ENCODE measurements at places on chromosomes 6 and 20.

- DNase-seq: no peak
Measured at GRCh38 chr20:23622839-23623343, 14.9 kb downstream of the CST3 start.

DNA sequence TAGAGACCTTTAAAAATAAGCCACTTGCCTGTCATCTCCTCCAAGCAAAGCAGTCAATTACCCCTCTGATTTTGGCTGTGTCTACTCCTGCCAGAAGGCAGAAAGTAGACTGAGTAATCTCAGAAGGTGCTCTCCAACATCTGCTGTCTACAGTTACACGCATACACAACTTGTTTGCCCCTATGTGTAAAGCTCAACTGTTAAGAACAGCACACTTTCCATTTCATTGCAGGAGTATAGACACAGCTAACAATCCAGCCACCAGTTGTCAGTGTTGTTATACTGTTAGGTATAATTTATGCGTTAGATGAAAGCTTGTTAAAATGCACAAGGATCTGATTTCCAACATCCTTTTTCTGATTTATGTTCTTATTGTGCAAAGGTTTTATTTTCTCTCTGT lies 88.2 kb downstream of the SAMD3 start:
- DNase-seq: no peak

DNA sequence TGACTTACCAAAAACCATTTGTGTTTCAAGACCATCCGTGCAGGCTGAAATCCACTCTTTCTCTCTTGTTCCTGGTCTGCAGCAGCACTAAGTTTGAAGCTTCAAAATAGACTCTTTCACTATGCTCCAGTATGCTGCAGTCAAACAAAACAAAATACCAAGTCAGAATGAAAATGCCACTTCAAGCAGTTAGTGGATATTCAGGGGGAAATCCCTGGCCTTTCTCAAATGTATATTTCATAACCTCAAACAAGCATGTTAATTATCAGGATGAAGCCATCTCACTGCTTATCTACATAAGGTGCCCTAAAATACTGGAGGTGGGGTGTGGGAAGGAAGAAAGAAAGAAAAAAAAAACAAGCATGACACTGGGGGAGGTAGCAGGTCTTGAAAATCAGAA lies 103.5 kb downstream of the ATXN1 start:
- no peak for DNase-seq

GRCh38 chr6:22570185-22570551 lies 802 bp downstream of the HDGFL1 start:
- DNase-seq: no peak

DNA sequence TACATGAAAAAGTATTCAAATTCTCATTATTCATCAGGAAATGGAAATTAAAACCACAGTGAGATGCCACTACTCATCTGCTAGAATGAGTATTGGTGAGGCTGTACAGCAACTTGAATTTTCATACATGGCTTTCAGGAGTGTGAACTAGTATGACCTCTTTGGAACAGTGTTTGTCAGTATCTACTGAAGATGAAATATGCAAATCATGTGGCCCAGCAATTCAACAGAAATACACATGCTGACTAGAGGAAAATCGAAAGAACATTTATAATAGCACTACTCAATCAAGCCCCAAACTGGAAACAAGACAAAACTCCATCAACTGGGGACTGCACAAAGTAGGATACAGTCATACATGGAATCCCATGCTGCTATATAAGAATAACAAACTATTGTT lies 102.2 kb downstream of the DCDC2 start:
- no peak for DNase-seq

DNA sequence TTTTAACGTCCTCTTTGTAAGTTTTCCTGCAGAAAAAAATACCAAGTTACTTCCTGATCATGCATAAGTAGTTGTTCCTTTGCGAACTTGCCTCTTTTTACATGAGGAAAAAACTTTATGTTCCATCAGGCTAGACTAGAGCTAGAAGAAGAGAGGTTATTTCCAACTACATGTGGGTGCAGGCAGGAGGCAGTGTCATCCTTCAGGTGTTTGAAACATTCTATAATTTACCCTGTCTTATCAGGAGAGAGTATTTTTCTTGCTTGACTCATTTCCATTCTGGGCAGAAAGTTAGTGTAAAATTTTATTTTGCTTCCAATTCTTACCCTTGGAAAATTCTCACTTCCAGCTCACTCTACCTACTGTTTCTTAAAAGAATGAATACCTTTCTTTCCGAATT lies 28.5 kb upstream of the EPHA7 start:
- no peak for DNase-seq

GRCh38 chr20:63309261-63310071 lies 16.5 kb downstream of the COL20A1 start:
- no peak for DNase-seq

- DNase-seq: no peak
Measured at GRCh38 chr20:10079964-10080363, 45.2 kb downstream of the ANKEF1 start.

All from effector CD8-positive, alpha-beta T cell (primary cell).